ENCODE measurements at places on chromosomes 5 and 9. TPM values are rescaled to one million over a fixed set of nuclear protein-coding genes. Genes with fewer than 3 reads are reported as not detected.

The TSLP gene
- total RNA-seq = not detected

The CLIC3 gene
- 4.5 TPM for total RNA-seq

The ARRDC1 gene
- total RNA-seq = 22.7 TPM

The SARDH gene
- 0.10 TPM for total RNA-seq

The PCDHB12 gene
- 0.04 TPM for total RNA-seq
